Esophagus mucosa (tissue), 1 donor: ENCODE measurements at places on chromosomes 13 and 19. TPM values are rescaled to one million over a fixed set of nuclear protein-coding genes. Genes with fewer than 3 reads are reported as not detected.
A peak's percentile ranks its signal among the peaks of the same experiment; 100 is the strongest.

GRCh38 chr19:43895727-43896308 is 39.3 kb downstream of the ZNF45 start:
- no peak for ATAC-seq

The TJP3 gene
- 40.9 TPM for total RNA-seq

DNA sequence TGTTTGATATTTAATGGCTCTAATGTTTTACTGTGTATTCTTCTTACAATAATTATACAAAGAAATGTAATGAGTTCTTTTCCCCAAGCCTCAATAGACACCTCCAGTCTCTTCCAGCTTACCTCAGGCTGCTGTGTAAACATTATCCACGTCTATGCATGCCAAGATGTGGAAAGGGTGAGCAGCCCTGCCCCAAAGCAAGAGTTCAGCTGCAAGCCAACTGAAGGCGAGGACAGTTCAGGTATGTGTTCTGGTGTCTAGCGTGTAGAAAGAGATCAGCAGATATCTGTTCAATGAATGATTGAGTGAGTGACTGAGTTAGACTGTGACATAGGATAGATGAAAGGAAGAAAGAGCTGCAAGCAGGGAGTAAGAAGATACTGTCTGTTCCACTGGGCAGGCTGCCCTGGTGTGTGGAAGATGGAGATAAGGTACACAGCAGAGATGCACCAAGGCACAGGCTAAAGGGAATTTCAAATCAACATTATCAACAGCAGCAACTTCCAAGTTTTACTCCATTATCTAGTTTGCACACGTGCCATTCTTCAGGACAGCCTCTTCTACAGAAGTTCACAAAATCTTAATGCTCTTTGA is 66.0 kb downstream of the LATS2 start:
- ATAC-seq: peak; percentile 19

The CXCL17 gene
- 38.6 TPM for total RNA-seq

DNA sequence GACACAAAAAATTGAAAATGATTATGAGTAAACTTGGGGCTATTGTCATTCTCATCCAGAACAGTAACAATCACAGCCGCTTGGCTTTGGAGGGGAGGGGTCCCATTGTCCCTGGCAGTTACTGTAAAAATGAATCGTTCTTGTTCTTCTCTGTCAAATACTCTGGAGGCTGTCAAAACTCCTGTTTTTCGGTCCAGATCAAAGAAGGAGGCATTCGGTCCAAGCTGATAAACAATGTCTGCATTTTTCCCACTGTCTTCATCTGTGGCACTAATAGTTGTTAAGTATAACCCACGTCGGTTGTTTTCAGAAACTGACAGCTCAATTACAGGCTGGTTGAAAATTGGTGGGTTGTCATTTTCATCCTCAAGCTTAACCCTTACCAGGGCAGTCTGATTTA is 3.4 kb downstream of the PCDH9 start:
- no peak for ATAC-seq

GRCh38 chr19:28933039-28933438 is 279.9 kb downstream of the UQCRFS1 start:
- no peak for ATAC-seq

The MEIOSIN gene
- not detected for total RNA-seq

- no peak for ATAC-seq
Measured at GRCh38 chr13:32430018-32430747, 2.3 kb upstream of the N4BP2L1 start.

The LYL1 gene
- total RNA-seq: 1.4 TPM

DNA sequence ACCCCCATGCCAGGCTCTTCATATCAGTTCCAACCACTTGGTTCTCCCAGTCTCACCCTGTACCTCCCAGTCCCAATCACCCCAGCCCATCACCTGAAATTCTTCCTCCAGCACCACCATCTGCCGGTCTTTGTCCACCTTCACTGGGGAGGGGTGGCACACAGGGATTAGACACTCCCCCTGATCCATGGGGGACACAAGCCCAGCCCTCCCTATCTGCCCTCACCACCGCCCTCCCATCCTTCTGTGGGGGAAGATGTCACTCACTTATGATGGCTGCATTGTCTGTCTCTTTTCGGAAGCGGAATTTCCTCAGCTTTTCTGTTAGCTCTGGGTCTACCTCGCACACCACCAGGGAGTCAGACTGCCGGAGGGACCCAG is 685 bp downstream of the GMFG start:
- peak; percentile 10 for ATAC-seq

GRCh38 chr13:44601586-44601985 is 25.5 kb upstream of the TSC22D1 start:
- ATAC-seq: no peak

The SMIM24 gene
- total RNA-seq: not detected
